ENCODE measurements at places on chromosomes 2 and 18.

DNA sequence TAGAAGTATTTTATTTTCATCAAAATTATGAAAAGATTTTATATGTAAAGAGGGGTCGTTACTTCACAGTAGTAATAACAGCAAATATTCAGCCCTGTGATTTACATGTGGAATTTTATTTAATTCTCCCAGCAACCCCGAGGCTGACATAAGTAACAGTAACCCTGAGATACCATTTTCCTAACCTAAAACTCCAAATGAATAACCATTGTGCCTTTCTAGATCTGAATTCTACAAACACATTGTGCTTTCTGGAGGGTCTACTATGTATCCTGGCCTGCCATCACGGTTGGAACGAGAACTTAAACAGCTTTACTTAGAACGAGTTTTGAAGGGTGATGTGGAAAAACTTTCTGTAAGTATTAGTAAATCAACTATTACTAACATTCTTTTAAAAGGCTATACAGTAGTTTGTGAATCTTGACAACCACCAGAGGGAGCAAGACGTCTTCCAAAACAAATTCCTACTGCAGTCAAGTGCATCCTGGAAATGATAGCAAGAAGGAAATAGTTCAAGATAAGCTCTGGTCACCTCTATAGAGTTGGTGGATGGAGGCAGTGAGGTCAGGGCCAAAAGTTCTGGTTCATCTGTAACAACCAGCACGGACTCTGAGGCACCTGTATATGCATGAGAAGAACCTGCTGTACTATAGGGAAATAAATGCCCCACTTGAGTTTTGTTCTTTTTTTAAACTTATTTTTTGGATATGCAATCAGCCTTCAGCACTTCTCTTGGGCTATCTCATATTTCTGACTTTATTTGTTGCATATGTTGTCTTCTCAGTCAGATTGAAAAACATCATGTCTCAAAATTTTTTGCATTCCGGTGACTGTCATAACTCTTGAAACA lies 37.4 kb downstream of the ACTR2 start:
- peak; percentile 75 for DNase-seq

GRCh38 chr2:231707625-231707926 lies 749 bp upstream of the PTMA start:
- peak; percentile 54 for DNase-seq

DNA sequence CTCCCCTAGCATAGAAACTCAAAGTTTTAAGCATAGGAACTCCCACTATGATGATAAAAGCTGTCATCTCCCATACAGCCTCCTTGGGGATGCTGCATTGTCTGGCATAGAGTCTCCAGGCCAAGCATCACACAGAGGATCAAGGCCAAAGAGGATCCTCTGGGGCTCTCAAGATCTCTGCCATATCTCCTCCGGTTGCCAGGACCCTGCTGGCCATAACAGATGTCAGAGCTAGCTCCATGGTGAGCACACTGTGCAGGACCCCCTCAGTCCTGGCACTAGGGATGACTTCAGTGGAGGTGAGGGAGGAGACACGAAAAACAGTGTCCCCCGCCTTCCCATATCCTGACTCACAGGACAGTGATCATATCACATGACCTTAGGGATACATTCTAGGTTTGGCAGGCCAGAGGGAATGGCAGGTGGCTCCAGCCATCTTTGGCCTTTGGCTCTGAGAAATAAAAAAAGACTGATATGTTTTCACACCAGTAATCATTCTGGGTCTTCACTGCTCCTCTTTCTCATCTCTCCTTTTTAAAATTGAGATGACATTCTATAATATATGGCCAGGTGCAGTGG lies 235.0 kb downstream of the MYCN start:
- DNase-seq = no peak

- DNase-seq = peak; percentile 64
Measured at GRCh38 chr18:8696749-8697211, 8.6 kb upstream of the MTCL1 start.

DNA sequence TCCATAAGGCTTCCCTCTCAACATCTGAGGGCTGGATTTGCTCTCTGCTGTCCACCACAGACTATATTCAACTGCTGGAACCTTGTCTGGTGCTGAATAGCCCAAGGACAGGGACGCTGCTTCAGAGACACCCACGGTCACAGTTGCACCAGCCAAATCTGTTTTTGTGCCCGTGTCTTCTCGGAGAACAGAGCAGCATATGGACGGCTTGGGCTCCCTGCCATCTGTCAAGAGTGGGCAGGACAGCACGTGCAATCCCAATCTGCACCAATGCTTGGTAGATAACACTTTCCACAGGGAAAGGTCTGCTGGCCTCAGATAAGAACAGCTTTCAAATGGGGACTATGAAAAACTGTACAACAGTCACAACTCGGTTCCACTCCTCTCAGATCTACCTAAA lies 466.1 kb downstream of the TGIF1 start:
- DNase-seq = no peak

DNA sequence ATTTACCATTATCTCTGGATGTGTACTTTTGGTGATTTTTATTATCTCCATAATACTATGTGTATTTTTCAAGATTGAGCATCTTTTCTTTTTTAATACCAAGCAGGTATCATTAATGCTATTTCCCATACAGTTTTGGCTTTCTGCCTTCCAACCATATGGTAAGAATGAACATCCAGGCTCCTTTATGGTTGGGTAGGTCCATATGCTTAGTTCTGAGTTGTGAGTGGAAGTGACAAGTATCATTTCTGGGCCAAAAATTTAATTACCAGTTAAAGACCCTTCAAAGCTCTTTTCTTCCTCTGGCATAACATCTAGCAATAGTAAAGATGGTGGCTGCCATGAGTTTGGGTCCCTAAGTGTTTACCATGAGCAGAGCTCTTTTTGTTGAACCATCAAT lies 4.3 kb upstream of the RBM43 start:
- DNase-seq = no peak

- no peak for DNase-seq
Measured at GRCh38 chr2:136125236-136125635, 7.3 kb upstream of the CXCR4 start.

DNA sequence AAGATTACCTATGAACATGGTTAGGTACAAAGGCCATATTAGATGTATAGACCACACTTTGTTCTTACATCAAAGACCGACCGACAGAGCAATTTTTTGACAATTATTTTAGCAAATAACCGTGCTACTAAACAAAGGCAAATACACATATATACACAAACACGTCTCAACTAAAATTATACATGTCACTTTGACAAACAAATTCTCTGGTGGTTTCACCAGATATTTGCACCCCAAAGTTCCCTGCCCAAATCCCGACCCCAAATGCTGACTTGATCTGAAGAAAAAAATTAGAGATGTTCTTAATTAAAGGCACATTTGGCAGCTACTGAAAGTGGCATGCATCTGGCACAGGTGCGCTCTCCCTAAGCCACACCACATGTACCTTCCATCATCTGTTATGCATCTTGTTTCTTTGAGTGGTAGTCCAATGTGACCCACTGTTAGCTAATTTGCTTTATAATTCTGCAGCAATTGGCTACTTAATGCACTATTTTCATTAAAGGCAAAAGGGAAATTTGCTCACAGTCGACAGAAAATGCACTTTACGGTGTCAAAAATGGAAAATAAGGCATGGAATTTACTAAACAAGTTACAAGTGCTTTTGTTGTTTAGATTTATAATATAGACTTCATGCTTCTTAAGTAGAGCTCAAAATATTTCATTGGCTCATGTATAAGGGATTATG lies 92.1 kb downstream of the ARHGEF33 start:
- DNase-seq = no peak

DNA sequence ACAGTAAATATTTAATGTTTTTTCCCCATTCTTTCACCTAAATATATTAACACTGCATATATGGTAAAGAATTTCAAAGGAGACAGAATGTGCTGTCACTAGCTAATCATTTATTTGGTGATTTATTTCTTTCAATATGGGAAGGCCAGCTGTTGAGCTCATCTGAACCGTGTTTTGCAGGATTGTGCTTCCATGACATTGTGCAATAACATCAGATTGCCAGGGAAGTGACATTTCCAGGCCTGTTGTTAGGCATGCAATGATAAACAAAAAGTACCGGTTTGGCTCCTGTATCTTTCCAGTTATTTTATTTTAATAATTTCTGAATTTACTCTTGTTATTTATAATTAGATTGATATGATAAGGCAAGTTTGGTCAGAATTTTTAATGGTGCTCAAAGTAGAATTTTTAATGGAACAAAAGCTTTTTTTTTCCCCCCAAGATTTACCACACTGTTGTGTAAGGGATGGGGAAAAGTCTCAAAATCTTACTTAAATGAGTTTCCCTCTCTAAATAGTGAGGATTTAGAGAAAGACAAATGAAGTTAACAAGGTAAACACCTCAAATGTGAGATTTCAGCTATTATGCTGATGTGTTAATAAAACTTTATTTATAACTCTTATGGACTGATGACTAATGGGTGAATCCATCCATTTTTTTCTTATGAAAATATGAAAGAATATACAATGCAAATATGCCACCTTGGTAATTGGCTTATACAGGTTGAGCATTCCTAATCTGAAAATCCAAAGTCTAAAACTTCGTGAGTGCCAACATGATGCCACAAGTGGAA lies 52.7 kb downstream of the MALT1 start:
- no peak for DNase-seq

DNA sequence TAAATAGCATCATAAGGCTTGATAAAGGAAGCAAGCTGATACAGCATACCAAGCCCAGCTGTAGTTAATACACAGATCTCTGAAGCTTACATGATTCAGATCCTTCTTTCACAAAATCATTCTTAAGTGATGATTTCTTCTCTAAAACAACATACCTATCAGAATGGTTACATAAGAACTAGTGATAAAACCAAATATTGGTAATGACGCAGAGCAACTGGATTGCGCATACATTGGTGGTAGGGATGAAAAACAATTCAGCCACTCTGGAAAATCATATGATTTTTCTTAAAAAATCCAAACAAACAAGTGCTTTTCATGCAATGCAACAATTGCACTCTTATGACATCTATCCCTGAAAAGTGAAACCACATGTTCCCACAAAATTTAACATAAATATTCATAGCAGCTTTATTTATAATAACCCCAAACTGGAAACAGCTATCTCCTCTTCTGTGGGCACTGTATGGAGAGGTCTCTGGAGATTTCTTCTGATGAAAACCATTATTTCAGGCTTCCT lies 153.6 kb upstream of the DSEL start:
- peak; percentile 85 for DNase-seq

DNA sequence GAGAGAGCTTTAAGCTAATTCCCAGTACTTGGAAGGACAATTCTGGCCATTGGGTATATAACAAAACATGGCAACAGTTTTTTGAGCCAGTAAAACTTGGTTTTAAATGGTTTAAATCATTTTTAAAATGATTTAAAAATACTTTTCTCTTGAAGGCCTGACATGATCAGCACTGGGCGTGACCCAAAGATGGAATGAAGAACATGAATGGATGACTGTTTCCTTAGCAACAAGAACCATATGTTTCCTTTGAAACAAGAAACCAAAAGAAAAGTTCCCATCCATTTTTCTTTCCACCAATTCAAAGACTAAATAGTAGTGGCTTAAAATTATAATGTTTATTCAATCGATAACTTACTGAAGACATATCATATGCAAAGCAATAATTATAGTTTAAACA lies 348.3 kb upstream of the FIGN start:
- DNase-seq = no peak

DNA sequence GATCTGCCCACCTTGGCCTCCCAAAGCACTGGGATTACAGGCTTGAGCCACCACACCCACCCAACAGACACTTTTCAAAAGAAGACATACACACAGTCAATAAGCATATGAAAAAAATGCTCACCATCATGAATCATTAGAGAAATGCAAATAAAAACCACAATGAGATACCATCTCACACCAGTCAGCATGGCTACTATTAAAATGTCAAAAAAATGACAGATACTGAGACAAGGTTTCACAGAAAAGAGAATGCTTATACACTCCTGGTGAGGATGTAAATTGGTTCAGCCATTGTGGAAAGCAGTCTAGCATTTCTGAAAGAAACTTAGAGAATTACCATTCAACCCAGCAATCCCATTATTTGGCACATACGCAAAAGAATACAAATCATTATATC lies 1947.2 kb downstream of the SUCLG1 start:
- DNase-seq = peak; percentile 3

DNA sequence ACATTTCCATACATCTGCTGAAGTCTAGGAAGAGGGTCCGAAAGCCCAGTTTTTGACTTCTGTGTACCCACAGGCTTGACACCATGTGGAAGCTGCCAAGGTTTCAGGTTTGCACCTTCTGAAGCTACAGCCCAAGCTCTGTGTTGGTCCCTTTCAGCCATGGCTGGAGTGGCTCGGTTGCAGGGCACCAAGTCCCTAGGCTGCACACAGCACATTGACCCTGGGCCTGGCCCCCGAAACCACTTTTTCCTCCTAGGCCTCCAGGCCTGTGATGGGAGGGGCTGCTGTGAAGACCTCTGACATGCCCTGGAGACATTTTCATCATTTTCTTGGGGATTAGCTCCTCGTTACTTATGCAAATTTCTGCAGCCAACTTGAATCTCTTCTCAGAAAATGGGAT lies 55.7 kb downstream of the CCDC141 start:
- DNase-seq = no peak

DNA sequence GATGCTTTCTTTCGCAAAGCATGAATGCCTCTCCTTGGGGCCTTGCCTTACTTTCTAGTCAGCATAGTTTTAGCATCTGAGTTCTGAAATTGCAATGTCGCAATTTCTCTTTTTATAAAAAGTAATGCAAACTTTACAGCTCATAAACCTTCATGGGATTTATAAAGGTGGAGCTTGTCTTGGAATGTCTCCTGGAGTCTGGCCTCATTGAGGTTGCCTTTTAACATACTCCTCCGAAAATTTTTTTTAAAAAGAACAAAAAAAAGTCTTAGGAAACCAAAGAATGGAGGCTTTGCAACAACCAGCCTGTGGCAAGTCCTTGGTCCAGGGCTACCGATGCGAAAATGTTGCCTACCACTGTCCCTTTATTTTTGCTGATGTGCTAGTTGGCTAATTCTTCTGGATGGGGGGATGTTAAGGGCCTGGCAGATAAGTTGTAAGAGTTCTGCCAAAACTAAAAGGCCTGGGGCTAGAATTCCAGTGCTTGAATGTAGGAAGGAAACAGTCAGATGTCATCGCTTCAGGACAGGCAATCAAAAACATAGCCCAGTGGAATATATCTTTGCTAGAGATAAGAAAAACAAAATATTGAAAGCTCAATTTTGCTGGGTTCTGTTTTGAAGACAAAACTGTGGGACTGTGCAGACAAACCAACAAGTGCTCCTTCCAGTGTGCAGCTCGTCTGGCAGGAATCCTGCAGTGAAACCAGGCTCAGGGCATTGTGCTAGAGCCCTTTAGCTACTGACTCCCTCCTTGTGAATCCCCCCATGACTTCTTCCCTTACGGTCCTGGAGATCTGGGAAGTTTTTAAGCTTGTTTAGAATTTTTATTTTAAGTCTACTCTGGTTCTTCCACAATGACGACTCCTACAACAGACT lies 213.0 kb downstream of the PIEZO2 start:
- peak; percentile 83 for DNase-seq

GRCh38 chr2:19607400-19607799 lies 249.0 kb upstream of the OSR1 start:
- peak; percentile 76 for DNase-seq

GRCh38 chr2:46018773-46019591 lies 278.2 kb upstream of the EPAS1 start:
- no peak for DNase-seq

GRCh38 chr18:39415471-39415870 lies 1849.9 kb upstream of the CELF4 start:
- no peak for DNase-seq
